CD4-positive, alpha-beta T cell (primary cell): ENCODE measurements at places on chromosomes 1 and 21. TPM values are rescaled to one million over a fixed set of nuclear protein-coding genes. Genes with fewer than 3 reads are reported as not detected.

DNA sequence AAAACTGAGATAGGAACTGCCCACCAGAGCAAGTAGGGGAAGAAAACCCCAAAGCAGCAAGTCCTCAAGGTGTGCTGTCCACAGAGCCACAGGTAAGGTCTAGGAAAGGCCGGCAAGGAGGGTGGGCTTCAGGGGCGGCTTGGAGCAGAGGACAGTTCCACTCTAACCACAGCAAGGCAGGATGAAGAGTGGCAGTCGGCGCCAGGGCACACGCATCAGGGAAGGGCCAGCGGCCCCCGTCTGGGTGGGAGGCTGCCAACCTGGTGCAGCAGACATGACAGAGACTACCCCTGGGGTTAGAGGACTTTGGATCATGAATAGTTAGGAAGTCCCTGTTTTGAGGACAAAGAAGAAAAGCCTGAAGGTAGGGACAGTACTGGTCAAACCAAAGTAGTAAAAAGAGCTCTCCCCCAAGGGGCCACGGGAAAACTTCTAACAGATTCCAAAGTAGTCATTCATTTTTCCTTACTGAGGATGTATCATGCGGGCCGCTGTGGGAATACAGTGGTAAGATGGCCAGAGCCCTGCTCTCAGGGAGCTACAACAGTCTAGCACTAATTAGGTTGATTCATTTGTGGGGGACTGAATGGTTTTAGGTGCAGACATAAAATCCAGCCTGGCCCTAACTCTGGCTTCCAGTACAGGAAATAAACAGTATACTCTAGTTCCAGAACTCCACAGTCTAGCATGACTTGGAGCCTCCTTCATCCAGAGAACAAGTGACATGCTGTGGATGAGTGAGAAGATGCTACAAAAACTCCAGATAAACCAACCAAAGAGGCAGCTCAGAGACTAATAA is 3.5 kb upstream of the RAP1GAP start:
- H3K27me3 ChIP-seq, result peaks cover 14% of the 10 kb centered on the region
- peaks cover 24% of the 10 kb centered on the region for H3K4me1 ChIP-seq
- no peak overlapping the region for H3K27ac ChIP-seq
- no peak for DNase-seq

The PRCC gene
- total RNA-seq, result 50.0 TPM

The LRRC3 gene
- total RNA-seq, result 0.61 TPM

- no peaks in the 10 kb centered on the region for H3K4me1 ChIP-seq
- H3K27me3 ChIP-seq, result no peaks in the 10 kb centered on the region
- no peak overlapping the region for H3K27ac ChIP-seq
- DNase-seq, result no peak
Observed at GRCh38 chr1:188240772-188241406, 1412.1 kb downstream of the PLA2G4A start.

DNA sequence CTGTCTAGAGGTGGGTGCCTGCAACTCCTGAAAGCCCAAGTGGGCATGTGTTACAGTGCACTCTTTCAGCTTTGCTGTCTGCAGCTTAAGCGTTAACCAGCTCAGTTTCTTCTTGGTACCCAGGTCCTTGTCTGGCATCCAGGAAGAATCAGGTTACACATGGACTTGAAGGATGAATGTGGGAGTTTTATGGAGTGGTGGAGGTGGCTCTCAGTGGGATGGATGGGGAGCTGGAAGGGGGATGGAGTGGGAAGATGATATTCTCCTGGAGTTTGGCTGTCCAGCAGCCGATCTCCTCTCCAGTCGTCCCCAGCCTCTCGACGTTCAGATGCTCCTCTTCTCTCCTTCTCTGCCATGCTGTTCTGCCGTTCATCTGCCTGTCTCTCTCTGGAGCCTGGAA is 9.4 kb downstream of the METTL18 start:
- no peak overlapping the region for H3K27ac ChIP-seq
- H3K36me3 ChIP-seq, result no peaks in the 10 kb centered on the region
- no peaks in the 10 kb centered on the region for H3K4me1 ChIP-seq
- H3K27me3 ChIP-seq, result peaks cover 24% of the 10 kb centered on the region
- DNase-seq, result no peak

The PODN gene
- not detected for total RNA-seq

GRCh38 chr21:31862078-31862477 is 10.7 kb upstream of the HUNK start:
- H3K36me3 ChIP-seq, result no peaks in the 10 kb centered on the region
- H3K27me3 ChIP-seq, result peaks cover 2% of the 10 kb centered on the region
- H3K27ac ChIP-seq, result no peak overlapping the region
- H3K4me3 ChIP-seq, result no peak overlapping the region
- H3K4me1 ChIP-seq, result no peaks in the 10 kb centered on the region

GRCh38 chr1:229980009-229980408 is 87.0 kb upstream of the GALNT2 start:
- H3K4me1 ChIP-seq, result no peaks in the 10 kb centered on the region
- H3K4me3 ChIP-seq, result no peak overlapping the region
- DNase-seq, result no peak
- H3K27me3 ChIP-seq, result peaks cover 3% of the 10 kb centered on the region

The RHCE gene
- 0.25 TPM for total RNA-seq

- H3K4me1 ChIP-seq, result no peaks in the 10 kb centered on the region
- no peaks in the 10 kb centered on the region for H3K36me3 ChIP-seq
- no peak for DNase-seq
Observed at GRCh38 chr1:167862432-167863076, 51.4 kb downstream of the ADCY10 start.

GRCh38 chr1:149885339-149886120 is 13.8 kb upstream of the BOLA1 start:
- H3K4me1 ChIP-seq, result peaks cover 31% of the 10 kb centered on the region
- H3K4me3 ChIP-seq, result peak overlapping the region; percentile 87
- no peaks in the 10 kb centered on the region for H3K27me3 ChIP-seq

The S100A7 gene
- not detected for total RNA-seq
